Right cardiac atrium (tissue), 5 donors: ENCODE measurements at places on chromosomes 5 and 9. TPM values are rescaled to one million over a fixed set of nuclear protein-coding genes. Genes with fewer than 3 reads are reported as not detected.

FCN2 gene
- not detected for total RNA-seq

GRCh38 chr5:10839118-10839517 lies 78.1 kb upstream of the DAP start:
- no peak for DNase-seq

DNA sequence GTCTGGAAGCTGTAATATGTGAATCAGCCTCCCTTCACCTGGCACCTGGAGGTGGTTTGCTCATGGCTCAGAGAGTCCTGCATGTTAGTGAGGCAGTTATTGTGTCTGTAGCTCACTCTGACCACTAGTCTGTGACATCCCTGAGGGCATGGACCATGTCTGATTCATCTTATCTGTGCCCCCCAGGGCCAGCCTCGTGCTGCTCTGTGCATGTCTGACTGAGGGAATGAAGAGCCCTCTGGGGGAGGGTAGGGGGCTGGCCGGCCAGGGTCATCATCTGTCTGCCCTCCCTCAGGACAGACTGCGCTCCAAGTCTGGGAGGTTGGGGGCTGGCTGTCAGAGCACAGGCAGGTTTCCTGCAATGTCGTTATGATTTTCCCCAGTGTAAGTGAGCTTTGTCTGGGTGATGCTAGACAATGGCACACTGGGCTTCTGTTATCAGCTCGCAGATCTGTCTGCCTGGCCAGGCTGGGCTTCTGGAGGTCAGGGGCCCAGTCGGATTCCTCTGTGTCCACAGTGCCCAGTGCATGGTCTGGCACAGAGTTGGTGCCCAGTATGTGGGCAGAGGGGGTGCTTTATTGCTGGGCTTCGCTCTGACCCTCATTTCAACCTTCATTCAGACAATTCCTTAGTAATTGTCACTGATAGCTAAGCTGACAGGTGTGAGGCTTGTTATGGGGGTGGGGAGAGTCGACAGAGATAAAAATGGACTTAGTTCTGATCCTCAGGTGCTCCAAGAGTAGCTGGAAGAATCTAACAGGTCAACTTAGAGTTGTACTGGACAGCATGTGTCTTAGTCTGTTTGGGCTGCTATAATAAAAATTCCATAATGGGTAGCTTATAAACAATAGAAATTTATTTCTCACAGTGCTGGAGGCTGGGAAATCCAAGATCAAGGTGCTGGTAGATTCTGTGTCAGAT lies 85.7 kb upstream of the SHB start:
- no peak for DNase-seq

DNA sequence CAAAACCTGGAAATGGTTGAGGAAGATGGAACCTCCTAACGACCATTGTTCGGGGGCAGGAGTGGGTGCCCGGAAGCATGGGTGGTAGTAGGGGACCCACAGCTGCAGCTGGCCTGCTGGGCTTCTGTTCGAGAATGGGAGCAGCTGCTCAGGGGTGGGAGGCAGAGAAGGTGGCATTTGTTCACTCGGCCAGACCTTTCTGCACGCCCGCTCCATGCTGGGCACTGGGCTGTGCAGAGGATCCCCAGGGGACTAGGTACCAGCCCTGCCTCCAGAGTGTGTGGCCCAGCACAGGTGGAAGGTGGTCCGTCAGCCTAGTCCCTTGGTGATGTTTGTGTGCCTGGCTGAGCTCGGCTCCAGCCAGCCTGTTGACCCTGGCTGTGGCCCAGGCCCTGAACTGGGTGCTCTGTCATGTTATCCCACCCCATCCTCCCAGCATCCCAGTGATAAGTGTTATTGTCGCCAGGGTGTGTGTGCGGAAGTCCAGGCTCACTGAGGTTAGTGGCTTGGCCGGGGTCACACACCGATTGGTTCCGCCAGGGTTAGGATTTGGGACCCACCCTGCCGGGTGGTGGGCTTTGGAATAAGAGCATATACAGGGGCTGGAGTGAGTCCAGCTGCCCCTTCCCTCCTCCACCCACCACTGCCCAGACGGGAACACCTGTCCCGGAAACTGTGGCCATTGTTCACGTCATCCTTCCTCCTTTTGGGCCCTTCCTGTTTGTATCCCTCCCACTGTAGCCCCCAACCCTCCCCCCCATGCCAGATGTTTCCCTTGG lies 4.8 kb downstream of the N4BP3 start:
- no peak for DNase-seq

- peak; percentile 48 for DNase-seq
These were observed 32.6 kb downstream of the CD180 start for GRCh38 chr5:67163863-67164595.
